ENCODE measurements at places on chromosomes 6 and 20. TPM values are rescaled to one million over a fixed set of nuclear protein-coding genes. Genes with fewer than 3 reads are reported as not detected.
A peak's percentile ranks its signal among the peaks of the same experiment; 100 is the strongest.

Gene MICB
- total RNA-seq: 17.6 TPM

- no peaks in the 10 kb centered on the region for H3K27me3 ChIP-seq
- no peak overlapping the region for H3K27ac ChIP-seq
- H3K4me3 ChIP-seq: no peak overlapping the region
- no peaks in the 10 kb centered on the region for H3K4me1 ChIP-seq
- DNase-seq: no peak
- no peaks in the 10 kb centered on the region for H3K36me3 ChIP-seq
Measured at GRCh38 chr20:12068121-12068520, 150.4 kb downstream of the BTBD3 start.

GRCh38 chr6:44185953-44186634 is 27.5 kb downstream of the CAPN11 start:
- H3K4me1 ChIP-seq: peaks cover 11% of the 10 kb centered on the region
- H3K27ac ChIP-seq: peak overlapping the region; percentile 87
- H3K27me3 ChIP-seq: peaks cover 30% of the 10 kb centered on the region
- H3K36me3 ChIP-seq: no peaks in the 10 kb centered on the region

- H3K36me3 ChIP-seq: no peaks in the 10 kb centered on the region
- no peak for DNase-seq
- H3K4me1 ChIP-seq: peaks cover 5% of the 10 kb centered on the region
Measured at GRCh38 chr20:59848182-59848581, 85.3 kb downstream of the SYCP2 start.

- H3K4me3 ChIP-seq: no peak overlapping the region
- DNase-seq: no peak
- no peak overlapping the region for H3K27ac ChIP-seq
- H3K4me1 ChIP-seq: peaks cover 13% of the 10 kb centered on the region
- no peaks in the 10 kb centered on the region for H3K27me3 ChIP-seq
Measured at GRCh38 chr6:43204271-43205105, 22.5 kb downstream of the CUL9 start.

GRCh38 chr6:90126839-90127238 is 169.8 kb downstream of the BACH2 start:
- peak overlapping the region; percentile 68 for H3K27ac ChIP-seq
- peaks cover 3% of the 10 kb centered on the region for H3K36me3 ChIP-seq
- DNase-seq: no peak
- H3K27me3 ChIP-seq: no peaks in the 10 kb centered on the region
- peaks cover 15% of the 10 kb centered on the region for H3K4me1 ChIP-seq

DNA sequence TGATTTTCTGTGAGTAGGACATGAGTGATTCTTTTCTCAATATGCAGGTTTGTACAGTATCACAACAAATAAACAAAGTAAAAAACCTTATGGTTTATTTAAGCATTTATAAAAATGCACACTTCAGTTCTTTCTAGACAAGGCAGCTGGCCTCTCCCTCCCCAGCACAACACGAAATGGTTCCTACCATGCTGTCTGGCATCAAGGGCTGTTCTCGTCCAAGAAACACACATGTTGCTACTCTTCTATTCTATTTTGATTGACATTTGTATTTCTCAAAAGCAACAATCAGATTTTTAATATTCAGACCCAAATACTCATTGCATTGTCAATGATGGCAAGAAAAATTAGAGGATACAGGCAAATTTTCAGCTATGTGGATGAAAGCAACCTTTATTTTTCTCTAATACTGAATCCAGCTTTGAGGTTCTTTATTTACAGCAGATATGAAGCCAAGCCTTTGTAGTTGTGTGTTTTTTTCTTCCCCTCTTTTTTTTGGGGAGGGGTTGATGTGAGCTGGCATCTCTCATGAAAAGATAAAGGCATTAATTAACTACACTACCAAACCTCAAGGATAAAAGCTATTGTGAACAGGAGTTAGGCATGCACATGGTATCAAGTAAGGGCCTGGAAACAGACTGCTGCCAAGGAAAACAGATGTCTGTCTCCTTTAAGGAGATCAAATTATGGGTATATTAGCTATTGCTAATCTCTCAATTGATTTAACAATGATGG is 96.4 kb upstream of the PREP start:
- H3K27me3 ChIP-seq: no peaks in the 10 kb centered on the region
- H3K4me1 ChIP-seq: no peaks in the 10 kb centered on the region
- DNase-seq: no peak
- H3K4me3 ChIP-seq: no peak overlapping the region

Gene GINM1
- 20.8 TPM for total RNA-seq
